Calu3 (cell line): ENCODE measurements at places on chromosomes 3 and 15. TPM values are rescaled to one million over a fixed set of nuclear protein-coding genes. Genes with fewer than 3 reads are reported as not detected.

DNA sequence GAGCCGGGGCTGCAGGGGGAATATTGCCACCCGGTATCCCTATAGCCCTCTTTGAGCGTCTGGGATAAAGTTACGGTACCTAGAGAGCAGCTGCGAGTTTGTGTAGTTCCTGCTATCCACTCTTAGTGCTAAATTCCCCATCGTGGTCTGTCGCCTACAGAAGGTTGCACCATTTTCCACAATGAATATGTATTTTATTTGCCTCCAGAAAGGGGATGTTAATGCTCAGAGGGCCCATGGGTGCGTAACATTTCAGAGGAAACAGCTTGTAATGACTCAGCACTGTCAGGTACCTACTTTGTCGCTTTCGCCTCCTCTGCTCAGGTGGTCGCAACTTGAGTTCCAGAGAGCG lies 1.1 kb downstream of the SLCO3A1 start:
- peaks cover 48% of the 10 kb centered on the region for H3K4me1 ChIP-seq
- DNase-seq: no peak
- H3K36me3 ChIP-seq: peaks cover 39% of the 10 kb centered on the region
- H3K4me3 ChIP-seq: peak overlapping the region; percentile 84
- peak overlapping the region; percentile 84 for H3K27ac ChIP-seq

DNA sequence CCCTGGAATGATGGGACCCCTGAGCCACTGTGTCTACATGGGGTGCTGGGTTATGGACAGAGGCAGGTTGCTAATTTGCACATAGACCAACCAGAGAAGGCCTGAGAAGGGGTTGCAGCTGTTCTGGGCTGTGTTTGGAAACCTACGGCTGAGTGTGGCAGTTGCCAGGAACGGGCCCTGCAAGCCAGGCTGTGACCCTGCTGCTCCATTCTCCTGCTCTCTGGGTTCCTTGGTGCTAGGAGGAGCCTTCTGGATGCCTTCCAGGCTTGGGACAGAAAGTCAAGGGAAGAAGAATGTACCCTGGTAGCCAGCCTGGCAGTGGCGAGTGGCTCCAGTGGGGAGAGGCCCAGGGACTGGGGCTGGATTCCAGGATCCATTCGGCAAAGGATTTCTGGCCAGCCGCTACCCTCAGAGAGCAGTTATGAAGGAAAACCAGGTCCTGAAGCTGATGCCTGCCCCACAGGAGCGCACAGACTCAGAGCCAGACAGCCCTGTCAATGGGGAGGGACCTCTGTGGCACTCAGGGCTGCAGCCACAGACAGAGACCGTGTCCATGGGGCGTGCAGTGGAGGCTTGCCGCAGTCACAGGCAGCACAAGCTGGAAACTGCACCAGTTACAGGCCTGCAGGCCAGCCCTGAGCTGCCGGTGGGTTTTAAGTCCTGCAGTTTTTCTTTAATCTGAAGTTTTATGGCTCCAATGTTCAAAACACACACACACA lies 55.1 kb upstream of the ACAD9 start:
- no peak overlapping the region for H3K4me3 ChIP-seq
- no peaks in the 10 kb centered on the region for H3K27me3 ChIP-seq
- H3K36me3 ChIP-seq: peaks cover 29% of the 10 kb centered on the region
- H3K27ac ChIP-seq: no peak overlapping the region
- H3K4me1 ChIP-seq: no peaks in the 10 kb centered on the region

DNA sequence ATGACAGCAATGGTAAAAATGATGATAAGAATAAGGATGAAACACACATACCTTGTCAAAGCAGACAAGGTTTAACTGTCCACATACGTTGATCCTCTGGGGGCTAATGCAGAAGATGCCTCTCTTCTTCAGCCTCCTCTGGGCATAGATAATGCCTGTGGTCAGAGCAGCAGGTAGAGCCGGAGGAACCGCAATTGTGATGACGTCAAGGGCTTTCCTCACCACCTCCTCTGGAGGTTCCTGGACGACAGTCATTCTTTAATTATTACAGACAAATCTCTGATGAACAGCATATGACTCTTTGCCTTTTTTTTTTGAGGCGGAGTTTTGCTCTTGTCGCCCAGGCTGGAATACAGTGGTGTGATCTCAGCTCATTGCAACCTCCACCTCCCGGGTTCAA lies 86.3 kb upstream of the ATP13A5 start:
- H3K36me3 ChIP-seq: no peaks in the 10 kb centered on the region
- H3K27ac ChIP-seq: no peak overlapping the region
- DNase-seq: no peak
- no peaks in the 10 kb centered on the region for H3K27me3 ChIP-seq
- H3K4me1 ChIP-seq: peaks cover 9% of the 10 kb centered on the region

GRCh38 chr3:192409838-192410683 lies 317.3 kb downstream of the FGF12 start:
- H3K36me3 ChIP-seq: peaks cover 12% of the 10 kb centered on the region
- H3K4me1 ChIP-seq: peaks cover 21% of the 10 kb centered on the region
- H3K27me3 ChIP-seq: no peaks in the 10 kb centered on the region
- H3K27ac ChIP-seq: no peak overlapping the region

DNA sequence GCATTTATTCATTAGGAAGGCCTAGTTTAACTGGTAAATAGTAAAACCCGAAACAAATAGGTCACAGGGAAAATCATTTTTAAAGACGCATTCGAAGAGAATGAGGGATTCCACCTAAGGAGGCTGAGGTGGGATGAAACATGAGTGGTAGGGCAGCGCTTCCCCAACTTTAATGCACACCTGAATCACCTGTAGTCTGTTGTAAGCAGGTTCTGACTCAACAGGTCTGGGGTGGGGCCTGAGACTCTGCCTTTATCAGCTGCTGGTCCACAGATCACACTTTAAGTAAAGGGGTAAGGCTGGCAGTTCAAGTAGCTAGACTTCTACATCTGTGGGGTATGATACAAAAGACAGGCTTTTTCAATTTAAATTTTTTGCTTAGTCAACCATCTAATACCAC lies 223.5 kb upstream of the UBE2E2 start:
- H3K4me1 ChIP-seq: no peaks in the 10 kb centered on the region
- DNase-seq: no peak
- no peak overlapping the region for H3K27ac ChIP-seq

DNA sequence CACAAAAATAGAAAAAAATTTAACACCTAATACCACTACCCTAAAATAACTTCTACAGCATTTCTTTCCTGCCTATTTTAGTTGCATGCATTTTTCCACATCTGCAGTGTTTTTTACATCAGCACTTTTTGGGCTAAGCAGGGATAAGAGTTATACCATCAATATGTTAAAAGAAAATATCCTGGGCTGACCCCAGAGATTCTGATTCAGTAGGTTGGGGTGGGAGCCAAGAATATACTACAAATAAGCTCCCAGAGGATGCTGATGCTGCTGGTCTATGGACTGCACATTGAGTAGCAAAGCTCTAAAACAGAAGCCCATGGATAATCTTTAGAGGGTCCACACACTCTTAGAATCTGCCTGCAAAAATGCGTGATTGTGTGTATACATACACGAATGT lies 14.8 kb downstream of the FYCO1 start:
- H3K4me1 ChIP-seq: peaks cover 12% of the 10 kb centered on the region
- H3K27me3 ChIP-seq: no peaks in the 10 kb centered on the region
- no peak overlapping the region for H3K4me3 ChIP-seq
- no peak for DNase-seq
- no peak overlapping the region for H3K27ac ChIP-seq

CEP19 gene
- 1.2 and 1.7 TPM in 2 replicates for total RNA-seq

AMIGO3 gene
- 0.49 and 0.73 TPM in 2 replicates for total RNA-seq

GRM7 gene
- not detected in 2 replicates for total RNA-seq

CCDC80 gene
- total RNA-seq: 0.39 and 1.1 TPM in 2 replicates
